ENCODE measurements at places on chromosomes 5 and 9.

- DNase-seq = no peak
Measured at GRCh38 chr9:21239911-21240310, at the start of gene IFNA14. Gene IFNA14 (minus strand): TSS chr9:21240005. CDS start chr9:21239935, 70 bp downstream.

GRCh38 chr9:128145536-128145935 is 3.7 kb upstream of the LCN2 start:
- no peak for DNase-seq

- DNase-seq = no peak
Measured at GRCh38 chr9:33293782-33294181, 3.5 kb downstream of the NFX1 start.

DNA sequence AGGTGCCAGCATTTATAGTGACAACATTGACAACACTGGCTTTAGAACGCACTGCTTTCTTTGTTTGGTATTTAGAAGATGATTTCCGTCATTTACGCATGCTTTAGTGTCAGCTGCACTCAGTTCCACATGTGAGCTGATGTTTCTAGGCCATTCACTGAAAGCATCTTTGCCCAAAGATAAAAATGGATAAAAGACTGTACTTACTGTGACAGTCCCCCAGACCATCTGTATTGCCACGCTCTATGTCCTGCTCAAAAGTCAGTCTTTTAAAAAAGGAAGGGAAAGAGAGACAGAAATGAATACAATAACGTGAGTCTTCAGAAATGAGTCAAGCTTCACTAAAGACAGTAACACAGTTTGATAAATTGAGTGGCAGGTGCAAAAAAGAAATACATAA is 99.3 kb downstream of the SEMA6A start:
- no peak for DNase-seq

Measured in activated CD4-positive, CD25-positive, alpha-beta regulatory T cell (primary cell).